Activated CD8-positive, alpha-beta memory T cell treated with anti-CD3 and anti-CD28 coated beads for 48 hours (primary cell): ENCODE measurements at places on chromosomes 16 and 17.

- DNase-seq: no peak
These were observed 8.8 kb upstream of the CEP112 start for GRCh38 chr17:66200685-66201092.

- no peak for DNase-seq
These were observed 37.4 kb downstream of the TOM1L2 start for GRCh38 chr17:17934806-17935205.

- DNase-seq: peak; percentile 70
These were observed at the start of gene DOK4 for GRCh38 chr16:57485916-57486857. TSS of gene DOK4 (minus strand) at chr16:57486493. CDS start at chr16:57479507, 6,986 bp downstream.

DNA sequence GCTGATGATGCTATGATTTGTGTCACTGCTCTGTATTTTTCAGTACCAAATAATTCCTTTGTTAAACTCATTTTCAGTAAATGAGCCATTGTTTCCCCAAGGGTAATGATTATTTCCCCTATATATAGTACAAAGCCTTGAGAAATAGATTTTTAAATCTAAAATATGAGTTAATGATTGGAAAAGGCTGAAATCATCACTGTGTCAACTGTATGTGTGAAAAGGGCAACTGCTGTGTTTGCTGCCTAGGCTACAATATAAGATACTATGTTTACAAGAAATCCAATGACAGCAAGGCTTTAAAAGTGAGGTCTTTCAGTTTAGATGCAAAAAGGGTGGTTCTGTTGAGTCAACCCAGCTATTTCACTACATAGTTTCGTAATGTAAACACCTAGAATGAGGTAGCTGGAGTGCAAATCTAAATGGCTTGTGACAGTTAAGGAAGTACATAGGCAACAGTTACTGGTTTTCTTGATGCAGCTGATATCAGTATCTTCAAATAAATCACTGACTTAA is 15.3 kb downstream of the NLK start:
- DNase-seq: no peak

DNA sequence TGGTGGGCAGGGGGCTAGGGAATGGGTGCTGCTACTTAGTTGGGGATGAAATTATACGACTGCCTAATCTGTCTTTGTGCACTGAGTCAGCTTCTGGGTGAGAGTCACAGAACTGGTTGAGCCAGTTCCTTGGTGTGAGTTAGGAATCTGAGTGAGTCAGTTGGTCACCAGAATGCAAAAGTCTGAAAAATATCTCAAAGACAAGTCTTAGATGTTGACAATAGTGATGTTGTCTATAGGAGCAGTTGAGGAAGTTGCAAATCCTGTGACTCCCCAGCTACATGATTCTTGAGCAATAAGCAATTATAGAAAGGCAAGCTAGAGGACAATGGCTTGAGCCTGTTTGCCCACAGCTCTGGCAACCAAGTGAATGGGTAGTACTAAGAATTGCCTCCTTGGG is 399.2 kb downstream of the CNTNAP4 start:
- DNase-seq: no peak

GRCh38 chr16:46613352-46613751 is 7.8 kb downstream of the SHCBP1 start:
- no peak for DNase-seq
